CD4-positive, alpha-beta T cell treated with Interleukin-12 subunit alpha and Interleukin-12 subunit beta, for 1 hour (primary cell): ENCODE measurements at places on chromosomes 5 and 9.

GRCh38 chr5:137750436-137750835 is 3.7 kb downstream of the HNRNPA0 start:
- DNase-seq, result no peak

DNA sequence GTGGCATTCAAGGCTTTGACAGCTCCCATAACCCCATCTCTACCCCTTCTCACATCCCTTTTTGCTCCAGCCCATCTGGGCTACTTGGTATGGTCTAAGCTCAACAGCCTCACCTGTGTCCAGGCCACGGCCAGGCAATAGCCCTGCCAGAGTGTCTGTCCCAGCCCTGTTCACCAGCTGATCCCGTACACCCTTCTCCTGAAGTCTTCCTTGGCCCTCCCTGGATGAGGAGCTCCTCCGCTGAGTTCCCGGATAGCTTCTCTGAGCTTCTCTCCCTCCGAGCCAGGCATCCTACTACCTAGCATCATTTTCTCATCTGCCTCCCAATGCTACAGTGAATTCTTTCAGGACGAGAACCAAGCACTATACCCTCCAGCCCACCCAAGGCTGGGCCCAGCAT is 208.2 kb downstream of the DAB2IP start:
- no peak for DNase-seq

DNA sequence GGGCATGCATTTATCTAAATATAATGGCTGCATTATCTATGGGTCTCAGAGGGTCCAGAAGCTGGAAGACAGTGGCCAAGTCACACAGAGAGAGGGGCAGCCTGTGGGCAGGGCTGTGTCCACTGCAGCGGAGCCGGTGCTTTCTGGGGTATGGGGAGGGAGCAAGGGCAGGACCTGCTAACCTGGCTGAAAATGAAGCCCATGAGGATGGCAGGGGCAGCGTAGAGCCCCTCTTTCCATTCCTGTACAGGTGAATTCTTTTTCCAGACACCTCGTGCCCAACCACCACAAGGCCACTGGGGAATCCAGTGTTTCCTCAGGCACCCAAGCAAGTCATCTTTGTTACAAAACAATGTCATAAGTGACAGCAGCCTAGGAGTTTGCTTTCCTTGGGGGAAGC is 305.9 kb upstream of the IRX4 start:
- no peak for DNase-seq

- DNase-seq, result no peak
Measured at GRCh38 chr9:6219040-6219439, 3.4 kb downstream of the IL33 start.

DNA sequence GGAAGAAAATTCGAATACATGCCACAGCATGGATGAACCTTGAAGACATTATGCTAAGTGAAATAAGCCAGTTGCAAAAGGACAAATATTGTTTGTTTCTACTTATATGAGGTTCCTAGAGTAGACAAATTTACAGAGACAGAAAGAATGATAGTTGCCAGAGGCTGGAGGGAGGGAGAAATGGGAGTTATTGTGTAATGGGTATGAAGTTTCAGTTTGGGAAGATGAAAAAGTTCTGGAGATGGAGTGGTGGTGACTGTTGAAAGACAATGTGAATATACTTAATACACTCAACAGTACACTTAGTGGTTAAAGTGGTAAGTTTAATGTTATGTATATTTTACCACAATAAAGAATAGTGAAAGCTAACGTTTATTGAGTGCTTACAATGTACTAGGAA is 99.6 kb upstream of the SLC44A1 start:
- no peak for DNase-seq

GRCh38 chr9:96331236-96331947 is 29.4 kb upstream of the HSD17B3 start:
- no peak for DNase-seq

DNA sequence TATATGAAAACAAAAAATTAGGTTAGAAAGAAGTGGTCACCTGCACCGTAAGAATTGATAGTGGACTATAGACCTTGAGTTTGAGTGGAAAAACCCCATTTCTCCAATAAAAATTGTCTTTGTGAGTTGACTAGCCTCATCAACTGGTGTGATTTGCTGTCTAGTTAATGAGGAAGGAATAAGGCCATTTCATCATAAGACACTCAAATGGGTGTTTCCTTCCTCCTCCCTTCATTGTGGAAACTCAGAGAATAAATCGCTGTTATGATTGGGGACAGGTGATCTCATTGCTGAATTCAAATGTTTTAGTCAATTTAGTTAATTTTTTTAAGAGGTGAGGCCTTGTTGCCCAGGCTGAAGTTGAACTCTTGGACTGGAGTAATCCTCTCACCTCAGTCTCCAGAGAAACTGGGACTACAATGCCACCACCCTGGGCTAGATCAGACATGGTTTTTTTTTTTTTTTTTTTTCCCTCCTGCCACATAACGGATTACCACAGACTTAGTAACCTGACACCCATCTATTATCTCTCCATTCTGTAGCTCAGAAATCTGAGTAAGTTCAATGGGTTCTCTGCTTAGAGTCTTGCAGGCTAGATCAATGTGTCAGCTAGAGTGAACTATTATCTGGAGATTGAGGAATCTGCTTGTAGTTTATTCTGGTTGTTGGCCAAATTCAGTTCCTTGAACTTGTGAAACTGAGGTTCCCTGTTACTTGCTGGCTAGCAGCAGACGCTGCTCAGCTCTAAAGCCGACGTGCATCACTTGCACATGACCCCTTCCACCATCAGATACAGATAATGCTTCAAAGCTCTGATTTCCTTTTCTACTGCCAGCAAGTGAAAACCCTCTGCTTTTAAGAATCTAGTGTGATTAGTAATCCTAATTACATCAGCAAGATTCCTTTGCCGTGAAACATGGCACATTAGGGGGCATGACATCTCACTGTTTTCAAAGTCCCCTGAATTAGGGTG is 663.8 kb upstream of the CDH9 start:
- no peak for DNase-seq

GRCh38 chr9:18238254-18238653 is 235.7 kb upstream of the ADAMTSL1 start:
- DNase-seq, result no peak

- no peak for DNase-seq
Measured at GRCh38 chr9:137009938-137010732, 13.8 kb upstream of the CLIC3 start.

DNA sequence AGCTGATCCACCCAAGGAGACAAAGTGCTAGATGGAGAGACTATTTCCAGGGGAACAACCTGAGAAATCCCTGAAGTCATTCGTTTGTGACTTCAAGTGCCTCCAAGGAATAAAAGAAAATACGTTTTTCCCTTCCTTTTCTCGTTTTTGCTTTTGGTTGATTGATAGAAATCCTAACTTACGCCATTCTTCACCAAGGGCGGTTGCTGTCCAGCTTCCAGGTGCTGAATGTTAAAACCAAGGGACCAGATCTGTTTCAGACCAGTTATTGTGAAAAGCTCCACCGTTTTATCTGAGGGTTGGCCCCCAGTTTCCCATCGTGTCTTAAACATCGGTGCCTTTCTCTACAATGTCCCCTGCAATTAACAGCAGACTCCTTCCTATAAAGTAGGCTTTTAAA is 600.7 kb upstream of the SGCD start:
- no peak for DNase-seq

- no peak for DNase-seq
Measured at GRCh38 chr5:2901096-2901495, 149.6 kb upstream of the IRX2 start.

- no peak for DNase-seq
Measured at GRCh38 chr9:81671880-81672280, 17.5 kb downstream of the TLE1 start.

- no peak for DNase-seq
Measured at GRCh38 chr5:154801083-154801482, 45.9 kb downstream of the LARP1 start.

DNA sequence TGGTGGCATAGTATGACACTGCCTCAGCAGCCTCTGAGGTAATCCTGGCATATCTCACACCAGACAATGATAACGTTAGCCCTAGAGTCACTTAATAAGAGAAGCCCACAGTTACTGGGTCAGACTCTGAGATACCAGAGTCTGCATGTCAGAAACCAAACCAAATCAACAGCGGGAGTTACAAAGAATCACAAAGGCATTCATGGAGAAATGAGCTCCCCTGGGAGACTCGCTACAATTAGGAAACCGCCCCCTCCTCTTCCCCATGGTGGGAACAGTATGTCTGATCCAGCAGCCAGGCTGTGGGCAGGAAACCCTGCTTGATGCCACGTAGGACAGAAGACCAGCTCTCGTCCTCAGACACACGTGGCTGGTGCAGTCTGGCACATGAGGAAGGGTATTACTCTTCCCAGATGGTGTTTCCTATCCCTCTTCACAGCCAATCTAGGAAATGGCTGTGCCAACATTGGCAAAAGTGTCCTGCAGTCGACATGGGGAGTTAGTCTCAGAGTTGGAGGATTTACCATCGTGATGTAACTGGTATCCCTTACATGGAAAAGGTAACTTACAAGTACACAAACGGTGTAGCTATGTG is 485.4 kb downstream of the ZNF608 start:
- DNase-seq, result no peak

DNA sequence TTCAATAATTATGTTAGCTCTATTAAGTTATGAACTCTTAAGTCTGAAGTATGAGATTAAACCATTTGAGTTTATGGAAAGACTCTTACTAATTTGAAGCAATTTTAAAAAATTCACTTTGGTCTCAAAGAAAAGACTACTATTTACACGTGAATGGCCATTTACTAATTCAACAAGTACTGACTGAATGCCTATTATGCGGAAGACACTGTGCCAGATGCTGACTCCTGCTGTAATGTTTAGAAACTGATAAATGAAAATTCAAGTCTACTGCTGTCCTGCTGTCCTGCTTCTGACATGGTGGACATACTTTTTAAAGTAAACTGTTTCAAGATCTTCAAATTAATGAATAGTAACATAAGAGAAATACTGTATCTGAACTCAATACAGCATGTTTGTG is 116.2 kb downstream of the MPDZ start:
- DNase-seq, result no peak

DNA sequence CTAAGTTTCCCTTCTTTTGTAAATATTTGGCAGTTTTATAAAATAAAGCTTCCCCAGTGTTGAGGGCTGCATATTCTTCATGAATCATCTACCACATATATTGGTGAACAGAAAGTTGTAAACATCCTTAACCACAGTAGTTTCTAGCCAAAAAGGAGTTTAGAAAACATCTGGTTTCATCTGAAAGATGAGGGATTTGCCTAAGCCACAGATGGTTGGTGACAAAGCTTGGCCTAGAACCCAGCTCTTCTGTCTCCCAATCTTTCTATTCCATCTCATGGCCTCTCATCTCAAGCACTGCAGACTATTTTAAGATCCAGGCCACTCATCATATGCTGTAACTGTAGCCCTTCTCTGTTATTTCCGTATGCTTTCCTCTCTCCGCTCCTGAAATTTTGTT is 232.3 kb upstream of the TRPM3 start:
- DNase-seq, result no peak
